SJSA1 (cell line): ENCODE measurements at places on chromosomes 16 and 17. TPM values are rescaled to one million over a fixed set of nuclear protein-coding genes. Genes with fewer than 3 reads are reported as not detected.
A peak's percentile ranks its signal among the peaks of the same experiment; 100 is the strongest.

GRCh38 chr17:76623271-76624146, 20.0 kb downstream of the ST6GALNAC1 start:
- DNase-seq: peak; percentile 85

GRCh38 chr17:78993241-78993956, 13.7 kb upstream of the LGALS3BP start:
- DNase-seq: peak; percentile 78

EXOC3L1 gene
- total RNA-seq: not detected in 2 replicates

- DNase-seq: no peak
These were observed 82.3 kb downstream of the NT5M start for GRCh38 chr17:17385491-17385890.

DNA sequence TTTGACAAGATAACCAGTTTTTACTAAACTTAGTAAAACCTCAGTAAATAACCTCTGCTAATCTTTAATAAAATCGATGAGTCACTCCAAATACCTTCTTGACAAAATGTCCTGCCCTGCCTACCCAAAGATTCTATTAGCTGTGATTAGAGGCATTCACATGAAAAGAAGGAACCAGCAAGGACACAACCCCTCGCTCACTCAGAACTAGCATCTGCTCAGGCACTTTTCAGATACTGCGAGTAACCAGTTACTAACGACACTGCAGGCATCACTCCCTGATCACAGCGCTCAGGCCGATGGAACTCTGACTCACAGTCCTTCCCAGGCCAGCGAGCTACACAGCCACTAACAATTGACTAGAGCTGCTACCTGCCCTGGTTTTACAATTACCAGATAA, 24.3 kb downstream of the PELP1 start:
- DNase-seq: no peak

DNA sequence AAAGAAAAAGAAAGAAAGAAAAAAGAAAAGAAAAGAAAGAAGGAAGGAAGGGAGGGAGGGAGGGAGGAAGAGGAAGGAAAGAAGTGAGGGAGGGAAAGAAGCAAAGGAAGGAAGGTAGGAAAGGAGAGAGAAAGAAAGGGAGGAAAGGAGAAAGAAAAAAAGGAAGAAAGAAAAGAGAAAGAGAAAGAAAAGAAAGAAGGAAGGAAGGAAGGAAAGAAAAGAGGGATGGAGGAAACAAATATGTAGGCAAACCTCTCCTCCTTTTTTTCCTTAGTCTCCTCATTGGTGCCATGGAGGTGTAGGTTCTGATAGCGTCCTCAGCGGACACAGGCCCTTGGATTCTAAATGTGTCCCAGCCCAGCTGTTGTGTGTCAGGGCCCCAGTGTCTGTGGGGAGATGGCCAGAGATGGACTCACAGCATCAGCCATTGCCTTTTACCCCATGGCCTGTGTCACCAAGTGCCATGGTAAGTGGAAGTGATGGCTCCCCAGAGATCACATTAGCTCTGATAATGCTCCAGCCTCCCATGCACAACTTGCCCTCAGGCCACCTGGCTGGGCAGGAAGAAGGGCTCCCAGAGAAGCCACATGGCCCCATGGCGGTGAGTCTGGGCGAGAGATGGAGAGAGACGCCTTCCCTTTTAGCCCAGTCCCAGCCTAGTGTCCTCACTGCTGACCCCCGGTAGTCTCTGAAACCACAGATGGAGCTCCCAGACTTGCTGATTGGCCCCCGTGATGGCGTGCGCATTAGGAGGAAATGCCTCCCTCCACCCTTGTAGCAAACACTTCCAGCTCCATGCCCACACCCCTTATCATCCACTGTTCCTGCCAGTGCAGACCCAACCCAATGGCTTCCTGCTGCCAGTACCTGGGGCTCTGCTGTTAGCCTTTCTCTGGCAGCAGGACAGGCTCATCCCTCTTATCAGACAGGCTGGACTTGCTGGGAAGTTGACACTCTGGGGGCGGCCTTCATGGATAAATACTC, 3.7 kb upstream of the SLC6A2 start:
- DNase-seq: no peak

- DNase-seq: no peak
These were observed 31.1 kb upstream of the CCR7 start for GRCh38 chr17:40596261-40596919.

DNA sequence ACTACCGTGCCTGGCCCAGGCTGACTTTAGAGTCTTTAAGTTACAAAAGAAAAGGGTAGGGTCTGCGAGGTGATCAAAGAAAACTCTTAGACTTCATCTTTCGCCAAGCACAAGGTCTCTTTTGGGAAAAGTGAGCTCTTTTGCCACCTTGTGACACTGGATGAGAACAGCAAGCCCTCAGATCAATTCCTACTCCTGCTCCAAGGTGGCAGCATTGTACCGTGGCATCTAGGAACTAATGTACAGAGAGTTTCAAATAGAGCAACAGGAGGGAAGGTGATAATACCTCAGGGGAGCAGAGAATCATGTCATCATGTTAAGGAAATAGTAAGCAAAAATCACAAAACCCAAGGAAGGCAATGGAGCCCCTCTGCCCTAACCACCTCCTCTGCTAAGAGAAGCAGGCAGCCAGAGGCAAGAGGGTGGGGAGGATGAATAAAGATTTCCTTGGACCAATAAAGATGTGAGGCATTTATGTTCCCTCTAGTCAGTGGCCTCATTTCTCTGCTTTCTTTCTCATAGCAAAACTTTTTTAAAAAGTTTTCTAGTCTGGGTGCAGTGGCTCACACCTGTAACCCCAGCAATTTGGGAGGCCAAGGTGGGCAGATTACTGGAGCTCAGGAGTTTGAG, 2.1 kb upstream of the C17orf78 start:
- peak; percentile 62 for DNase-seq

GRCh38 chr17:64992325-64992802, 64.2 kb downstream of the GNA13 start:
- peak; percentile 87 for DNase-seq

GRCh38 chr17:40582328-40582901, 17.1 kb upstream of the CCR7 start:
- DNase-seq: no peak

- no peak for DNase-seq
These were observed 20.9 kb downstream of the LITAFD start for GRCh38 chr16:8903004-8903403.

- no peak for DNase-seq
These were observed 40.5 kb downstream of the DCUN1D3 start for GRCh38 chr16:20859699-20860098.

- DNase-seq: peak; percentile 76
These were observed 1.1 kb downstream of the PHF12 start for GRCh38 chr17:28950017-28950751.
